ENCODE measurements at places on chromosomes 4 and X.

GRCh38 chrX:39299615-39300014 is 498.4 kb downstream of the MID1IP1 start:
- no peak for DNase-seq

GRCh38 chrX:153560000-153560399 is 38.9 kb downstream of the CCNQ start:
- no peak for DNase-seq

DNA sequence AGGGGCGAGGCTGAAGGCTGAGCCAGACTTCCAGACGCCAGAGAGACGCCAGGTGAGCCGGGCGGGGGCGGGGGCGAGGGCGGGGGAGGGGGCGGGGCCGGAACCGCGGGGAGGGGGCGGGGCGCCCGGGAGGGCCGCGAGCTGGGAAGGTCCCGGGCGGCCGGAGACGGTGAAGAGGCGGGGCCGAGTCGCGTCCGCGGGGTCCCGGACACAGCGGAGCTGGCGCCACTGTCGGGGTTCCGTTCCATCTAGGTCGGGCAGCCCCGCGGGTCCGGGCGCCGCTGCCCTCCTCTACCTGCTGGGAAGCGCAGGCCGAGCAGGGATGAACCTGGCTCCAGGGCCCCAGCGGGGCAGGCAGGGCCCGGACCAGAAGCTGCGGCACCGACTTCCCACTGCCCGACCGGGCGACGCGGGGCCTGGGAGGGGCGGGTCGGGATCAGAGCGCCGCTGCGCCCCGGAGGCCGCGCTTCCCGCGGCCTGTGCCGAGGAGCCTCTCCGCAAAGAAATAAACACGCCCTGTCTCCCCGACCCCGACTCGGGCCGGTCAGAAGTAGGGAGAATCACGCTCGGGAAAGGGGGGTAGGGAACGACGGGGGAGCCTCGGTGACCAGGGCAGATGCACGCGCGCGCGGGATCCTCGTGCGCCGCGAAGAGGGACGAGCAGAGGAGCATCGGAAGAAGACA is 10.6 kb downstream of the HMX1 start:
- no peak for DNase-seq

DNA sequence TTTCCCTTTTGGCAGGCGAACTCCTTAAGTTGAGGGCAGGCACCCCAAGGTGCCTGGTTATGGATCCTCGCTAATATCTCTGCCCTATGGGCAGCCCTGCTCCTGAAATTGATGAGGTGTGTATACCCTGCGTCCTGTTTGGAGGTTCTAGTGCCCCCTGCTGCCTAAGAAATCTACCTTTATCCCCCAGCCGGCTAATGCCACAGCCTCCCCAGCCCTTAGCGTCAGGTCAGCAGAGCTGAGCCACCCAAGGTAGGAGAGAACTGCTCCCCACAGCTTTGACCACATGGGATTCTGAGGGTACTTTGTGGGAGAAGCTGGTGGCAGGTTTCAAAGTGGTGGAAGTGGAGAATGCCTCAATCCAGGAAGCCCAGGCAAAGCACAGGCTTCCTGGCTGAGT is 50.8 kb downstream of the ANAPC4 start:
- no peak for DNase-seq

GRCh38 chrX:132068405-132068804 is 45.3 kb downstream of the STK26 start:
- DNase-seq = no peak

- no peak for DNase-seq
Measured at GRCh38 chr4:145589916-145590702, 29.1 kb upstream of the MMAA start.

GRCh38 chr4:1192493-1193205 is 20.3 kb upstream of the SPON2 start:
- DNase-seq = no peak

DNA sequence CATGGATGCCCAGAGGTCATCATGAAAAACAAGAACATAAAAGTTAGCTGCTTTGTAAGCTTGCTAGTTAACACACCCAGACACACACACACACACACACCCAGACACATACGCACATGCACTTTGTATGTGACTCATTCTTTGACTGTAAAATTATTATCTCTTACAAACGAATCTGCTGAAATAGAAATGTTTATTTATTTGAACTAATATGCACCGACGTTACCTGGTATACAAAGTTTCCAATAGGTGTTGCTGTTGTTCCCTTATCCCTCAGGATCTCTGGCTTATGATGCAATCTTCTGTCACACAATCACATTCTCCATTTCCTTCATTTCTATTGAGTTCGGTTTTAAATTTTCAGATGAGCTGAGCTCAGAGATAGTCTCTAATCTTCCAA is 209.3 kb downstream of the PTTG2 start:
- DNase-seq = no peak

GRCh38 chrX:135340831-135341230 is 31.6 kb downstream of the ETDC start:
- DNase-seq = no peak

- no peak for DNase-seq
Measured at GRCh38 chrX:107700317-107700774, 72.0 kb downstream of the PRPS1 start.

- no peak for DNase-seq
Measured at GRCh38 chr4:81207828-81208227, 7.2 kb downstream of the PRKG2 start.

- no peak for DNase-seq
Measured at GRCh38 chr4:8560265-8561047, 19.7 kb upstream of the GPR78 start.

DNA sequence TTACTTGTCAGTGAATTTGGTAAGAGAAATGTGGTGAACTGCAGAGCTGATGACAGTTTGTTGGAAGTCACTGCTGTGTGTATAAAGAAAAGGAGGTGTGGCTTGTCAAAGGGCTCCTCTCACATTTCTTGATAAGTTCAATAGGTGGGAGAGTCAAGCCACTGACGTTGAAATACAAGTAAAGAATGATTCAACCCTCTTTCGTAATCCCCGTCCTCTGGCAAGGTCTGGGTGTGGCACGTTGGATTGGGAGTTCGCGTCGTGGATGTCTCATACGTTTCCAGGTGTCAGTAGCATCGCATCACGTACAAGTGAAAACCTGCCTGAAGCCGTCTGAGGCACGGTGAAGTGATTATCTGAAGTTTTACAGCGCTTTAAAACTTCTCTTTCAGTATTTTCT is 76.4 kb downstream of the EGF start:
- DNase-seq = no peak

- no peak for DNase-seq
Measured at GRCh38 chrX:55039471-55039870, 8.7 kb upstream of the ALAS2 start.

GRCh38 chrX:30248854-30249253 is 1.9 kb downstream of the MAGEB1 start:
- DNase-seq = no peak

DNA sequence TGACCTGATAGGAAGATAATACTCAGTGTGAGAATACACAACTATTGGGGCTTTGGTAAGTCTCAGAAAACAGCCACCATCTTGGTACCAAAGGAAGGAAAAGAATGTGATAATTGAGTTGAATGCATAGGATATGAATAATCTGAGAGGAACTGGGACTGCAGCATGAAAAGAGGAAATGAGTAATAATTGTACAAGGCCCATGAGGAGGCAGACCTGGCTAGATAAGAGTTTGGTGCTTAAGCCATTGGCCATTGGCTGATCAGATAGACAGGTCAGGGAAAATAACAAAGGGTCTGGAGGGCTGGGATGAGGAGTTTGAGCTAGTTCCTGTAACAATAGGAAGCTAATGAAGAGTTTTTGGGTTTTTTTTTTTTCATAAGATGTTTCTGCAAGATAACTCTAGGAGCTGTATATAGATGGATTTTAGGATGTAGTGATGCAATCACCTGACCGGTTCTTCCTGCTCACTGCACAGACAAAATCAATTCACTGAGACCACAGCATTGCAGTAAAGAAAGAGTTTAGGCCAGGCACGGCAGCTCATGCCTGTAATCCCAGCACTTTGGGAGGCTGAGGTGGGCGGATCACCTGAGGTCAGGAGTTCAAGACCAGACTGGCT is 5.3 kb upstream of the TRMT2B start:
- DNase-seq = no peak

DNA sequence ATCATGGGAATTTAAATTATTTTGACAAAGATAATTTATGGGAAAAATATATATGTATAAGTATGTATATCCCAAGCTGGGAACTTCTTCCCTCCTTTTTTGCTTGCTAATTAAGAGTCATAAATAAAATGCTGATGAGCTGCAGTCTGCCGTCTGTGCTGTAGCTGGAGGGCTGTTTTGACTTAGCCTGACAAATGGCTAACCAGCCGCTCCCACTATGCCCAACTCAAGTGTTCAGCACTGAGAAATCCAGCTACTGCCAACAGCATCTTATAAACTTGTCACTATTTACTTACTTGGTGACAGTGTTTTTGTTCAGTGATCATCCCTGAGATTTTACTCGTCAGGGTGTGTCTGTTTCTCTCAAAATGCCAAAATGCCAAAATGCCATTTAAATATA is 171.2 kb upstream of the PGRMC2 start:
- no peak for DNase-seq

- DNase-seq = no peak
Measured at GRCh38 chrX:65741823-65742222, 74.4 kb downstream of the MSN start.

GRCh38 chrX:111270339-111270738 is at the start of gene CAPN6:
TSS of gene CAPN6 (minus strand) at chrX:111270483. CDS start at chrX:111263936, 6,547 bp downstream.
- no peak for DNase-seq

GRCh38 chr4:25535278-25535677 is 120.4 kb upstream of the SLC34A2 start:
- DNase-seq = no peak

DNA sequence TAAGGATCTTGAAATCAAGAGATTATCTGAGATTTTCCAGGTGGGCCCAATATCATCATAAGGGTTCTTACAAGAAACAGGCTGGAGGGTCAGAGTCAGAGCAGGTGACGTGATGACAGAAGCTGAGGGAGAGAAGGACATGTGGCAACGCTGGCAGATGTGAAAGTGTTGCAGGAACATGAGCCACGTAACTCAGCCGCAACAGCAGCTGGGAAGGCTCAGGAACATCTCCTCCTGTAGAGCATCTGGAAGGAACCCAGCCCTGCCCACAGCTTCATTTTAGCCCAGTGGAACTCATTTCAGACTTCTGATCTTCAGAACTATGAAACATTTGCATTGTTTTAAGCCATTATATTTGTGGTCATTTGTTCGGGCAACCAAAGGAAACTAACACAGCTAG is 156.3 kb upstream of the VEGFC start:
- no peak for DNase-seq

DNA sequence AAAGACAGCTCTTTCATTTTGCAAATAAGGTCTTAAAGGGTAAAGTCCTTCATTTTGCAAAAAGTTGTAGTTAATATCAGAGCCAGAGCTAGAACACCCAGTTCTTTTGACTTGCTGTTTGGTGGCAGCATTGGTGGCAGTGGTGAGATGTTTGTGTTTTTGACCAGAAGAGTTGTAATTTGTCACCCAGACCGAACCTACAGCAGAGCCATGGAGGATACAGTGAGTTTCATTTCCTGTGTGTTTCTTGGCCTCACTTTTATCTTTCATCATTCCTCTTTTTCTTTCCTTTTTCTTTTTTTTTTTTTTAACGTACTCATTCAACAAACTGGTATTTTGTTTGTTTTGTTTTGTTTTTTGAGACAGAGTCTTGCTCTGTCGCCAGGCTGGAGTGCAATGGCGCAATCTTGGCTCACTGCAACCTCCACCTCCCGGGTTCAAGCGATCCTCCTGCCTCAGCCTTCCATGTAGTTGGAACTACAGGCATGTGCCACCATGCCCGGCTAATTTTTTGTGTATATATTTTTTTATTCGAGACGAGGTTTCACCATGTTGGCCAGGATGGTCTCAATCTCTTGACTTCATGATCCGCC is 116.4 kb downstream of the AFF1 start:
- no peak for DNase-seq

- no peak for DNase-seq
Measured at GRCh38 chrX:139538907-139539790, 8.6 kb downstream of the F9 start.

DNA sequence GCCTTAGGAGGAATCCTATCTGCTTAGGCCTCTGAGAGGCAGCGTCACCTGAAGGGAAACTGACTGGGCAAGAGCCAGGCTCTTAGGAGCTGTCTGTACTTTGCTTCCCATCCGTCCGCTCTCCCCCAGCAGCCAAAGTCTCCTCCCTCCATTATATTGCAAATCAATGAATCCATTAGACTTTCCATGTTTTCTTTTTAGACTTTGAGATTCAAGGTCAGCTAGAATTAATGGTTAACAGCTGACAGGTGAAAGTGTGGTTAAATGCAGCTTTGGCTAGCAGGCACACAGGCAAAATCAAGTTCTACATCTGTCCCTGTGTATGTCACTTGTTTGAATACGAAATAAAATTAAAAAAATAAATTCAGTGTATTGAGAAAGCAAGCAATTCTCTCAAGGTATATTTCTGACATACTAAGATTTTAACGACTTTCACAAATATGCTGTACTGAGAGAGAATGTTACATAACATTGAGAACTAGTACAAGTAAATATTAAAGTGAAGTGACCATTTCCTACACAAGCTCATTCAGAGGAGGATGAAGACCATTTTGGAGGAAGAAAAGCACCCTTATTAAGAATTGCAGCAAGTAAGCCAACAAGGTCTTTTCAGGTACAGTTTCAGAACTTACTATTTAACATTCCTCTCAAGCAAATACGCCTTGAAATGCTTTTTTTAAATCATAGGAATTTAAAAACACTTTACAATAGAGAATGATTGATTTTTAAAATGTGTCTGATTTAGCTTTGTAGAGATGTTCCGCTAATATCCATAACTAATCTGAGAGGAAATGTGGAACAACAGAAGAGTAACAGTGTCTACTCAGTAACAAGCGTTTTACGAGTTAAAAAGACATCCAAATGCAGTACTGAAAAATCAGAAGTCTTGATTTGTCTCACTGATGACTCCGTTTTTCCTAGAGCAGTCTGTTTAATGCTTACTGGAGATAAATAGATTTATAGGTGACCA is at the start of gene F11:
F11 (plus strand) TSS at position 507 of the 970 bp plus-strand sequence. CDS start 948 bp downstream, outside the sequence.
- DNase-seq = no peak

DNA sequence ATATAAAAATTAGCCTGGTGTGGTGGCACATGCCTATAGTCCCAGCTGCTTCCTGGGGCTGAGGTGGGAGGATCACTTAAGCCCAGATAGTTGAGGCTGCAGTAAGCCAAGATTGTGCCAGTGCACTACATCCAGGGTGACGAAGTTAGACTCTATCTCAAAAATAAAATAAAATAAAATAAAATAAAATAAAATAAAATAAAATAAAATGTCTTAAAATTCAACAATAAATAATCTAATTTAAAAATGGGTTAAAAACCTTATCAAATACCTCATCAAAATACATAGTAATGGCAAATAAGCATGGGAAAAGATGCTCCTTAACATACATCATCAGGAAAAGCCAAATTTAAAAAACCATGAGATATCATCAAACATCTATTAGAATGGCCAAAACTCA is 760.2 kb upstream of the AGA start:
- no peak for DNase-seq

DNA sequence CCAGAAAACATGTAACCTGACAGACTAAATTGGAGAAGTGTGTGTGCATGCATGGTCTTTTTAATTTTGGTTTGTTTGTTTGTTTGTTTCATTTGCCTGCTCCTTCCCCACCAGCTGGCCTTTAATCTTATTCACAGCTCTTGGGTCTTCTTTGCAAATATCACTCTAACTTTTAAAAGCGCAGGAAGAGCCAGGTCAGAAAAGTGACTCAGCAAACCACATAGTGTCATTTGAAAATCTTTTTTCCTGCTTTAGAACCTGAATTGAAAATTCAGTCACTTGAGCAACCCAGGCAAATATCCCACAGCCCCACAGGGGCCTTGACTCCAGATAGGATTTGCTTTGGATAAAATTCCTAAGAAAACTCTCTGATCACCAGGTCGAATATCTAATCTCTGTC is 4.6 kb downstream of the TMEM255A start:
- no peak for DNase-seq

GRCh38 chr4:138405466-138405891 is 163.3 kb upstream of the SLC7A11 start:
- no peak for DNase-seq

All from stimulated activated CD8-positive, alpha-beta memory T cell treated with anti-CD3 and anti-CD28 coated beads, Interleukin-4, amount 100 ng/mL, for 4 hours (primary cell).